ENCODE measurements at places on chromosomes 11 and 22. TPM values are rescaled to one million over a fixed set of nuclear protein-coding genes. Genes with fewer than 3 reads are reported as not detected.

DNA sequence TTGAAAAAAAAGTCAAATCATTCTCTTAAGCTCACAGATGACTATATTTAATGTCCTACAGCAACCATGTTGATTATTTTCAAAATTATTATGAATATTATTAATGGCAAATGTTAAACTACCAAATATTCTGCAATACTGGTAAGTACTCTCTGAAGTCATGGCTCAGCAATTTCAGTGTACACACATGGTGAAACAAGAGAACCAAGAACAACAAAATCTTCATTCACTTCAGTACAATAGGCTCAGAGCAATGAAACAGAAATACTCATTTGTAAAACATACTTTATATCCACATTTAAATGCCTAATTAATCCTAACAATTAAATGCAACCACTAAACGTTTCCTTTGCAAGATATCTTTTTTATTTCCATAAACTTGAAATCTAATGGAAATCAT is 347.2 kb downstream of the TTC28 start:
- DNase-seq: no peak

SLC25A17 gene
- 4.5 TPM for total RNA-seq

DNA sequence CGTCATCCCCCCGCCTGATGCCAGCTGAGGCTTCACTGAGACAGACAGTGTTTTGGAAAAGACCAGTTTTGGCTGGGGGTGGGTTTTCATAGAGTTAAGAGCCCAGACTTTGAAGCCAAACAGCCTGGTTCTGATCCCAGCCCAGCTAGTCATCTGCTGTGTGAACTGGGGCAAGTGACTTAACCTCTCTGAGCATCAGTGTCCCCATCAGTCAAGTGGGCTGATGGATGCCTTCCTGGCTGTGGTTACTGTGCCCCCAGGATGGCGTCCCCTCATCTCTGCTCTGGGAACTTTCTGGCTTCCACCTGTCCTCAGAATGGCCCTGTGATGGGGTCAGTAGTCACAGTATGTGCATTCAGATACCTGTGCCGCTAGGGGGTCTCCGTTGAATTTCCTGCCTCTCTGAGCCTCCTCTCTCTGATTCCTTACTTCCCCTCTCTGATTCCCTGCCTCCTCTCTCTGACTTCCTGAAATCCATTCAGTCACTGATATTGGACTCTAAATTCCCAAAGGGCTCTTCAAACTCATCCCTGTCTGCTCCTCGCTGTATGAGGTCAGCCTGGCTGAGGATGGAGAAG is 2.4 kb downstream of the RASD2 start:
- no peak for DNase-seq

DNA sequence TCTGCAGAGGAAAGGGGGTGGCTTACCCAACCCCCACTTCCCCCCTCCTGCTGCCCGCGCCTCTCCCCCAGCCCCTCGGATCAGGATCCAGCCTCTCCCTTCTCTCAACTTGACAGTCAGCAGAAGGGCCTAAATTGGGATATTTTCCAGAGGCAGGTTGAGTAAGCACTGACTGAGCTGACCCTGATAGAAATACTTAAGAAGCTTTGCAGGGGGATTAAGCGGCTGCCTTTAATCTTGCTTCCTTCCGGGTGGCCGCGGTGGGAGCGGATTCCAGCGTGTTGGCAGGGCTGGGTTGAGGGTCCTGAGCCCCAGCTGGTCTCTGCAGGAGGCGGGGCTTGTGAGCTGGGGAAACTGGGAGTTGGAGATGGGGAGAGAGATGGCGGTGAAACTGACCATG is 445.2 kb downstream of the NTM start:
- DNase-seq: no peak

- DNase-seq: no peak
Measured at GRCh38 chr11:109641549-109641948, 219.6 kb downstream of the C11orf87 start.

DNA sequence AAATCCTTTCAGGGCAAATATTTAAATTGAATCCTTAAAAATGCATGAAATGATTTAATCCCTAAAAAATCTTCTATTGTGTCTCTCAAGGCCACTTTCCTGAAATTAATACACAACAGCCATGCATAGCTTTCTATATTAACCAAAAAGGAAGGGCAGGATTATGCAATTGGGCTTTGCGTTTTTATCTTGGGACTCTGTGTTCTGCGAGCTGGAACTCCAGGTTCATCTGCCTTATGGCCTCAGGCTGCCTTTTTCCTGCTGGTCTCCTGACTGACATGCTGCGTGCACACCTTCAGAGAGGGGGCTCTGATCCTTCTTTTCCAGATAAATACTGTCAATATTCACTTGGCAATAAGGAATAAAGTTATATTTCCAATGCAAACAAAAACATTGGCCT is 141.7 kb upstream of the GRIA4 start:
- DNase-seq: no peak

DNA sequence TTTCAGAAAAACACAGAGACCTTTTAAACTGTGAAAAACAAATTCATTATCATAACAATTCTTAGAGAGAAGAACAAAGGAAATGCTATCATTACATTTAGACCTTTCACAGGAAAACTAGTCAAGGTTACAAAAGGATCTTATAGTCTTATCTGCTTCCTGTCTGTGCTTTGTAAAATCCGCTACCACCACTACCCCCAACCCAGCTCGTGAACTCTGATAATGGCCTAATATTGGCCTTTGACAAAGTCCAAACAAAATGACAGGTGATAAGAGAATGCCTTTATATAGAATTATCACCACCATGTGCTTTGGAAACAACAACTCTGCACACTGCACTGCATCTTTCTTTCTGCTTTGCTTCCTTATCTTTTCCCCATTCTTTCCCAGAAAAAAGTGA is 272.5 kb downstream of the SBF2 start:
- no peak for DNase-seq

ZNF214 gene
- total RNA-seq: 0.67 TPM

DNA sequence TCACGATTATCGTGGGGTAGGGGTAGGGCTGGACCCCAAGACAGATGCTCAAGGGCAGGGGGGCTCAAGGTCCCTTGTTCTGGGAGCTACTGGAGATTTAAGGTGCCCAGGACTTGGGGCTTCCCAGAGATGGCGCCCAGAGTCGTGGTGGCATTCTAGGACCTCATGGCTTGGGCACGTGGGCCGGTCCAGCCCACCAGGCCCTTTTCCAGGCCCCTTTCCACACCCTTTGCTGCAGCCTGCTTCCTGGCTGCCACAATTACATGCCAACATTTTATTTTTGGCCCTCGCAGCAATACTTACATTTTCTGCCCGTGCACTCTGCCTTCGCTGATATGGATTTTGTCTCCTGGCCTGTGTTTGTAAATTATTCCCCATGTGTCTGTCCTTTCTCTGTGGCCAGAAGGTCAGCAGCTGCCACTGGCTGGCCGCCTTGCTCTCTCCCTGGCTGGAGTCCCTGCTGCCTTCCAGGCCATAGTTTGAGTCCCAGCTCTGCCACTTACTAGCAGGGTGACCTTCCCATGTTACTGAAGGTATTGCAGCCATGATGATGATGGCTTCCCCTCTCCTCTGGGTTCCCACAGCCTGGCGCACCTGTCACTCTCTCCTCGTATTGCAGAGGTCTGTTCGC is 11.2 kb downstream of the MB start:
- DNase-seq: no peak

DNA sequence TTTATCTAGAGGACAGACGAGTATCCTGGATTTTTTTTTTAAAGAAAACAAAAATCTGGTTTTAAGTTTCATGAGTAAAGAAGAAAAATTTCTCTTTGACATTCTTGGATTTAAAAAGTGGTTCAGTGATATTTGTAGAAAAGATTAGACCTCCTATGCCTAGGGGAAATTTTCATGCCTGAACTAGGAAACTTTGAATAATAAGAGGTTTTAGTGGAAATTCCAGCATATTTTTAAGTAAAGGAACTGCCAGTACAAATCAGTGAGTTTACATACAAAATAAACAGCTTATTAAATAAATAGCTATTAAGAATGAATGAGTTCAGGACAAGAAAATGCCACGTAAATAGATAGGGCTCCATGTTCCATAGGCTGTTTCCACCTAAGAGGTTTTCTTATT is 17.5 kb downstream of the JAM3 start:
- no peak for DNase-seq

DNA sequence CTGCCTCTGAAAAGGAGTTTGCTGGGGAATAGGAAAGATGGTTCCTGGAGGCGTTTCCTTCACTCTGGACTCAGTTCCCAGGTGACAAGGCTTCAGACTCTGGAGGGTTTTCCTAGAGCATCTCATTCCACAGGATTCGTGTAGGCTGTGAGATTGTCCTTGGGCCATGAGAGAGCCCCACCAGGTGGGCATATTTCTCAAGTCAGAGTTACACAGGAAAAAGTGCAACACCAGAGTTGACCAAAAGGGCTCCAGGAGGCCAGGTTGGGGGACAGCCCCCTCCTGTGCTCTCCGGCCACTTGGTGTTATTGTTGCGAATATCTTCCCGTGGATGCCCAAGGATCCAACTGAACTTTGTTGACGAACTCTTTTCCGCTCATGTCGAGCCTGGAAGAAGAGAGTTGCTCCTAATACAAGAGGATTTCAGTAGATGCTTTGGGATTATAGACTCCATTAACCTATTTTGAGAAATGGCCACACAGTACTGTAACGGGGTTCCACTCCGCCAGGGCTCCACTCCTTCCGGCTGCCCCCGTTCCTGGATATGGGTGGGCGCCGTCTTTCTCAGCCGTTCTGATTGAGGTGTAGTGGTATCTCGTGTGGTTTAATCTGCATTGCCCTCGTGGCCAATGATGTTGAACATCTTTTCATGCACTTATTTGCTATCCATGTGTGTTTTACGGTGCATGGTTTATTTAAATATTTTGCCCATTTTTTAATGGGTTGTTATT is 580.3 kb downstream of the BRD1 start:
- DNase-seq: peak; percentile 67

ISX gene
- total RNA-seq: not detected

MIAT gene
- 1.3 TPM for total RNA-seq

DNA sequence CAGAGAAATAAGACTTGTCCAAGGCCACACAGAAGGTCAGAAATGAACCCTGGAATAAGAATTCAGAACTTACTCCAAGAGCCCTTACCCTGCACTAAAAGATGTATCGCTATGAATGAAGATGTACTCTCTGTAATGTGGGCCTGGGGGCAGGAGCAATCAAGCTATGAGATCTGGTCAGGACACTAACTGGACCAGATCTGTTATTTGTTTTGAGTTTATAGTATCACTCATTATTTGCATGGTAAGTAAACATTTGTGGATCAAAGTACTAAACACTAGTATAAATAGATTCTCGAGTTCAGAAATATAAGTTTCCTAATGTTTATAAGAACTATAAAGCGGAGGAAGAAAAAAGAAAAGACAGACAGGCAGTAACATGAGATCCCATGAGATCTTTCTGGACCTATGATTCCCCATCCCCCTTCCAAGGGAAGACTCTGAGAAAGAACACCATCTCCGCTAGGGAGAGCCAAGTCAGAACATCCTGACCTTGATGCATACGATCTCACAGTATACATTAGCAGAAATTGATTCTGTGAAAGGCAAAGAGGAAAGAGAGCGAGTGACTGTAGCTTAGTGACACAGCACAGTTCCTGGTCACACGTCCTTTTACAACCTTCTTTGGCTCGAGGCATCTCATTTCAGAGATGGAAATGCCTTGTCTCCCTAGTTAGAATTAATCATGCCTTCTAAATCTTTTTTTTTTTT is 71.2 kb downstream of the USP35 start:
- no peak for DNase-seq

PHF21A gene
- 43.8 TPM for total RNA-seq

SPON1 gene
- total RNA-seq: 6.2 TPM

GVQW3 gene
- 0.97 TPM for total RNA-seq

ANGPTL5 gene
- total RNA-seq: 1.9 TPM

- DNase-seq: no peak
Measured at GRCh38 chr22:26912655-26913345, 255.4 kb downstream of the MIAT start.

KCNA4 gene
- 15.6 TPM for total RNA-seq

- no peak for DNase-seq
Measured at GRCh38 chr11:8656291-8656690, 26.2 kb downstream of the TRIM66 start.

CCDC87 gene
- total RNA-seq: 0.43 TPM

- DNase-seq: no peak
Measured at GRCh38 chr22:26226538-26227297, 57.5 kb downstream of the SEZ6L start.

DNA sequence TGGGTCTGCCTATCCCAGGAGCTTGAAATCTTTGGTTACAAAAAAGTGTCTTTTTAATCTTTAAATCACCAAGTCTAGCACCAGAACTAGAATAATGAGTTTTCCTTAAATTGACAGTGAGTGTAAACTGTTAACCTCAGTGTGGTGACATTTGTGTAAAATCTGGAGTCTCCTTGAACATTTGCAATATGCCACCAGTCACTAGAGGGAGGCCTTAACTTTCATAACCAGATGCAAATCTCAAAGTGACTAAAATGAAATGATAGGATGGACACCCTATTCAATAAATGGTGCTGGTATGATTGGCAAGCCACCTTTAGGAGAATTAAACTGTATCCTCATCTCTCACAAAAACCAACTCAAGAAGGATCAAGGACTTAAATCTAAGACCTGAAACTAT is 8.3 kb upstream of the SCGB1D2 start:
- DNase-seq: no peak

C11orf52 gene
- 2.6 TPM for total RNA-seq

DNA sequence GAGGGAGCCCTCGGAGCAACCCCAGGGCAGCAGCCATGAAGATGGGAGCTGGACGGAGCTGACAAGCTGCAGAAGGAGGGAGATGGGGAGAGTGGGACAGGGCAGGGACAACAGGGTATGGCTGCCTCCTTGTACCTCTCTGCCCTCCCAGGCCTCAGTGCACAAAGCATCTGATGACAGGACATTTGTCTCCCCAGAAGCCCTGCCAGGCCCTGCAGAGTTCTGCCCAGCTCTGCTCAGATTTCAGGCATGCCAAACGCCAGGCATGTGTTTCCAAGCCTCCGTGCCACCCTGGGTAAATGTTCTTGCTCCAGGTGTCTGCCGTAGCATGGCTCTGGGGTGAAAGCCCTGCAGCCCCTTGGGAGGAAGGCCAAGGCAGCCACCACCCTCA is 1.1 kb upstream of the IFITM10 start:
- DNase-seq: peak; percentile 78
